RPMI7951 (cell line): ENCODE measurements at places on chromosomes 5 and 9. TPM values are rescaled to one million over a fixed set of nuclear protein-coding genes. Genes with fewer than 3 reads are reported as not detected.

- DNase-seq = no peak
Measured at GRCh38 chr5:118439831-118440230, 548.5 kb downstream of the DTWD2 start.

- peak; percentile 13 for DNase-seq
Measured at GRCh38 chr5:53944981-53945380, 365.4 kb downstream of the ARL15 start.

DNA sequence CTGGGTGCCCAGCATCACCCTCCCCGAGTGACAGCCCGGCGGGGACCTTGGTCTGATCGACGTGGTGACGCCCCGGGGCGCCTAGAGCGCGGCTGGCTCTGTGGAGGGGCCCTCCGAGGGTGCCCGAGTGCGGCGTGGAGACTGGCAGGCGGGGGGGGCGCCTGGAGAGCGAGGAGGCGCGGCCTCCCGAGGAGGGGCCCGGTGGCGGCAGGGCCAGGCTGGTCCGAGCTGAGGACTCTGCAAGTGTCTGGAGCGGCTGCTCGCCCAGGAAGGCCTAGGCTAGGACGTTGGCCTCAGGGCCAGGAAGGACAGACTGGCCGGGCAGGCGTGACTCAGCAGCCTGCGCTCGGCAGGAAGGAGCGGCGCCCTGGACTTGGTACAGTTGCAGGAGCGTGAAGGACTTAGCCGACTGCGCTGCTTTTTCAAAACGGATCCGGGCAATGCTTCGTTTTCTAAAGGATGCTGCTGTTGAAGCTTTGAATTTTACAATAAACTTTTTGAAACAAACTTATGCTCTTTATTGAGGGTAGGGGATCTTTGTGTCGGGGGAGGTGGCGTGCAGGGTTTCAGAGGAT lies 1.3 kb downstream of the GADD45G start:
- DNase-seq = peak; percentile 86

GRCh38 chr9:108885643-108886348 lies 23.7 kb downstream of the ACTL7A start:
- DNase-seq = peak; percentile 89

Gene TERT
- not detected in 2 replicates for total RNA-seq

DNA sequence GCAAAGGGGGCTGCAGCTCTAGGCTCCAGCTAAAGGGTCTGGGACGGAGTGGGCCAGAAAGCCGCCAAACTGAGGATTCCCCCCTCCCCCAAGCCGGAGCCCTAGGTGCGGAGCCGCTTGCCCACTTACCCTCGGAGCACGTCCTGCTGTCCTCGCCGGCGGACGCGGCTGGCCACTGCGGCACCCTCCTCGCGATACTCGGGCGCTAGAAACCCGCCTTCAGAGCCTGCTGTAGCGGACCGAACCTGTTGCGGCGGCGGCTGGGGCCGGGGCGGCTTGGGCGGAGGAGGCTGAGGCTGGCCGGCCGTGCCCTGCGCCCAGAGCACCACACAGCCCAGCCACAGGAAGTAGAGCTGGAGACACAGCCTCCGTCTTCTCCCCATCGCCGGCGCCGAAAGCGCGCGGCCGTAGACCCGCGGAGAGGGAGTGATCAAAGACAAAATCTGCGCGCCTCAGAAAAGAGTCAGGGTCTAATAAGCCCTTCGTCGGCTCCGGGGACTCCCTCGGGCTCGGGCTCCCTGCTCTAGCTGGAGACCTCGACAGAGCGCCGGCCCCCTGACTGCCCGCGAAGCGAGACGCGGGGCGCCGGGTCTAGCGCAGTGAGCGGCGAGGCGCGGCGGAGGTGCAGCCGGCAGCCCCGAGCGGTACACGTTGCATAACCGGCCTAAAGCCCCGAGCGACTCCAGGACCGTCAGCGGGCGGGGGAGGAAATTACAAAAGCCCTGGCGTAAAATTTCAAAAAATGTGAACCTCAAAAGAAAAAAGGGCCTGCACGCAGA lies 635 bp downstream of the FBN2 start:
- no peak for DNase-seq
